ENCODE measurements at places on chromosomes 5 and 9.
A peak's percentile ranks its signal among the peaks of the same experiment; 100 is the strongest.

DNA sequence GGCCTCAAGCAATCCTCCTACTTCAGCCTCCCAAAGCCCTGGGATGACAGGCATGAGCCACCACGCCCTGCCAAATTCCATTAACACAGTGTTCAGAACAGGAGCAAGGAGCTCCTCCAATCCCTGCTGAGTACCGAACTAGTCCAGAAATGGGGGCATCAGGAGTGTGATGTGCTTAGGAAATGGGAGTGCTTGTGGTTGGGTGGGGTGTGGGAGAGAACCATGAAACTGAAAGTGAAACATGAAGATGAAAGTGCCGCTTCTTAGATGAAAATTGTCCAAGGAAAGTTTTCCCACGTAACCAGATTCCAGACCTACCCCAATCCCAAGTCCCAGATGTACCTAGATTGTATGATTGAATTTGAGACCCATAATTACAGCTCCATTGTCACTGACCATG, 16.7 kb upstream of the ZNF131 start:
- DNase-seq, result no peak

- no peak for DNase-seq
Observed at GRCh38 chr9:8558176-8558575, 758.6 kb upstream of the DMAC1 start.

- no peak for DNase-seq
Observed at GRCh38 chr9:21576331-21577189, 94.4 kb upstream of the IFNE start.

DNA sequence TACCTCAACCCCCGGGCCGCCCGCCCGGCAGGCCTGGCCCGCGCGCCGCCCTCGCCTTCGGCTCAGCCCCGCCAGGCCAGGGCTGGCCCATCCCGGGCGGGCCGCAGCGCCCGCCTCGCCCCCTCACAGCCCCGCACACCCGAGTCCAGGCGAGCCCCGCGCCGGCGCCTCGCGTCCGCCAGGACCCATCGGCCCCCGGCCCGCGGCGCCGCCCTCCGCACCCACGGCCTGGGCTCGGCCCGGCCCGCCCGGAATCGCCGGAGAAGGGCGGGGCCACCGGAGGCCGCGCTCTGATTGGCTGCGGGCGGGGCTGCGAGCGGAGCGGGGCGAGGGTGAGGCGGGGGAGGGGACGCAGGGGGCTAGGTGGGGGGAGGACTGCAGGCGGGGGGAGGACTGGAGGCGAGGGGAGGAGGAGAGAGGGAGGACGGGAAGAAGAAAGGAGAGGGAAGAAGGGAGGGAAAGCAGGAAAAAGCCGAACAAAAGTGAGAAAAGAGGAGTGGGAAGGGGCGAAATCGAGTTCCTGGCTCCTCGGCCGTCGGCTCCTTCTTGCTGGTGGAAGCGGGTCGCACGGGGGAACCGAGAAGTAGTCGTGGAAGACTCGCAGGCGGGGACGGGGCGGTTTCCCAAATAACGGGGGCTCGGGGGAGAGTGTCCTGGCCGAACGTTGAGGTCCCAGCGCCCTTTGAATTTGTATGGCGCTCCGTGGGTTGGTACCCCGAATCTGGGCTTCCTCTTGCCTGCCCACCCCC, 472 bp upstream of the UBTD2 start:
- peak; percentile 46 for DNase-seq

DNA sequence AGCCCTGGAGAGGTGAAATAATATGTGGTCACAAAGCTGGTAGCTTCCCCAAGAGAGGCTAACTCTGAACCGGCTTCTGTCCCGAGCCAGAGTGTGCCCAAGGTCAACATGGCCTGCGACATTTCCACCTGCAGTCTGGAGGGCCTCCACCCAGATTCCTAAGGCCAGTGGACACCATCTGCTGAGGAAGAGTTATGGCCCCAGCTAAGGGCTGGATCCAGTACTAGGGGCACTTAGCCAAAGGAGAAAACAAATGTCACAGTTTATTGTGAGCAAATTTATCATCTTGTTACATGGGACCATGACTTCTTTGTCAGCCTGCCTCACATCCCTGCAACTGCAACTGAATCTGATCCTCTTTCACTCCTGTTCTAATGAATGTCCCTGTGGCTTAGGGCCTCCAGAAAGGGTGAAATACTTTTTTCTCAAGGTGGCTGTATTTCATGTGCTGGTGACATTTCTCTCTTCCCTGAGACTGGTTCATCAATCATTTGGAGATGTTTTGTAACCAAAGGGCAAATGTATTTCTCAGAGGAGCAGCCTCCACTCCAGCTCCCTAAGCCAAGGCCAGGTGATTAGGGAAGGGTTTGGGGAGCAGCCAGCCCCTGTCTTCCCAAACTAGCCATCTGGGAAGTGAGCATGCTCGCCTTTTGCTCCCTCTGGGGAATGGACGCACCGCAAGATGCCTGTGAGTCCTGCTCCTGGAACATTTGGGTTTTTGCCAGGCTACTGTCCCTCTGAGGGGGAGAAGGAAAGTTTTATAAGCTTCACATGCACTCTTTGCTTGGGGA, 148.3 kb downstream of the CMYA5 start:
- no peak for DNase-seq

DNA sequence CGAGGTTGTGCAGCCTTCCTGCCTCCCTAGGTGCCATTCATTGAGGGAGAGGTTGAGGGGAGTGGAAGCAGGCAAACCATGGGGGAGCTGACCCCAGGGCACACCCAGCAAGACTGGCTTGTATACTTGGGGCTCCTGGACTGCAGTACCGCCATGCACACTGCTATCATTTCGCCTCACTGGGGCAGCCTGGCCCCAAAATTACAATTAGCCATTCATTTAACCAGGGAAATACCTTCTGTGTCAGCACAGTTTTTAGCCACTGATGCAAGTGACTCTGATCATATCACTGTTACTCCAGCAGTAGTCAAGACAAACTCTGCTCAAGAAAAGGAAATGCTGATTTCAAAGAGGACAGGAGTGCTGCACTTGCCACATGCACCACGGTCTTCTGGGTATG, 109.7 kb downstream of the TRIO start:
- no peak for DNase-seq

- DNase-seq, result no peak
Observed at GRCh38 chr9:88378317-88378716, 9.9 kb upstream of the SPIN1 start.

- DNase-seq, result no peak
Observed at GRCh38 chr5:102802708-102803458, 47.8 kb downstream of the PAM start.

GRCh38 chr5:170501931-170502330, 1.9 kb upstream of the KCNIP1 start:
- no peak for DNase-seq

DNA sequence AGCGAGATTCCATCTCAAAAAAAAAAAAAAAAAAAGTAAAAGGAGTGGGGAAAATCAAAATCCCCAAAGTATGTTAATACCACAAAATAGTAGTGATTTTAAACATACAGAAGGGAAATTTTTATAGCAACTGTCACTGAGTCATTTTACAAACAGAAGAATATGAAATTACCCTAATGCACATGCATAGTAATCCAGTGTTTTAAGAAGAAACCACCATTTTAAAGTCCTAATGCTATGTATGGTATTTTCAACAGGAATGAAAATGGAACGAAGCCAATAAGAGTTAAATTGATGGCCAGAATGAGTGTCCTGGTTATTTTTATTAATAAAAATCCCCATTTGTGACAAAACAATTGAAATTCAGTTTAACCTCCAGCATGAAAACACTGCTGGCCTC, 26.7 kb upstream of the NXNL2 start:
- DNase-seq, result no peak

GRCh38 chr5:2675548-2675947, 75.9 kb downstream of the IRX2 start:
- no peak for DNase-seq

- DNase-seq, result no peak
Observed at GRCh38 chr5:140083120-140083519, 30.8 kb upstream of the PURA start.

DNA sequence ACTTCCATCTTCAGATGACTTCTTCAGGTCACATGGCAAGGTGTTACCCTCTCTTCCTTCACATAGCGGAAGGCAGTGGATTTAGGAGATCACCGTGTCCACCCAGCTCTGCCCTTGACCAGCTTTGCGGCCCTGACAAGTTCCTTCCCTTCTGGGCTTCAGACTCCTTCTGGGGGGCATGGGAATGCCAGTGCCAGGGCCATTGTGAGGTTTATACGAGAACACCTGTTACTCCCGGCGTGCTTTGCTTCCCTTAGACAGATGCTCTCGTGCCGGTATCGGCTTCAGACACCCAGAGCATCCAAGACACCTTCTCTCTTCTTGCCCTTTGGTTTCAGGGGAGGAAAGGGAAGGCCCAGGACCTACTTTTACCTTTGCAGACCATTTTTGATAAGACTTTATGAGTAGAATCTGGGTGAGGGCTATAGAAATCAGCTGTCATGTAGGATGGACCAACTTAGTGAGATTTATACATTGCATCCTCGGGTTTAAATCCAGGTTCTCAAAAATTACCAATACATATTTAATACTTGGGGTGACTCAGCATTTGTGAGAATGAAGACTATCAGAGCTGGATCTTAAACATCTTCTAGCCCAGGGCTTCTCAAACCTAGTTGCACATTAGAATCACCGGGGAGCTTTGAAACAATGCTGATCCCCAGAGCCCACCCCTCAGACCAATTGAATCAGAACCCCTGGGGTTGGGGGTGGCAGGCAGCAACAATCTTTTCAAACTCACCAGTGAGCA, 138.2 kb downstream of the MVB12B start:
- DNase-seq, result no peak

DNA sequence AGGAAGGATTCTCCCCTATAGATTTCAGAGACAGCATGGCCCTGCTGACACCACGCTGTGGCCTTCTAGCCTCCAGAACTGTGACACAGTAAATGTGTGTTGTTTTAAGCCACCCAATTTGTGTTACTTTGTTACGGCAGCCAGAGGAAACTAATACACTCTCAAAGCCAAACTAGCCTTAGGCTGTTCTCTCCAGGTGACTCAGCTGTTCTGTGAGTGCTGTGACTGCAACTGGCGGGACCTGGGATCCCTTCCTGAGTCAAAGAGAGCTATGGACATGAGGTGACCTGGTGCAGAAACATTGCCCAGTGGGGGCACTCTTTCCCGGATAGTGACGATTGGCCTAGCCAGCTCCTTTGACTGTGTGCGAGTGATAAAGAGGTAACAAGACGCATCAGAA, 14.0 kb upstream of the MLANA start:
- DNase-seq, result no peak

GRCh38 chr9:135043345-135043744, 44.1 kb upstream of the OLFM1 start:
- DNase-seq, result no peak

DNA sequence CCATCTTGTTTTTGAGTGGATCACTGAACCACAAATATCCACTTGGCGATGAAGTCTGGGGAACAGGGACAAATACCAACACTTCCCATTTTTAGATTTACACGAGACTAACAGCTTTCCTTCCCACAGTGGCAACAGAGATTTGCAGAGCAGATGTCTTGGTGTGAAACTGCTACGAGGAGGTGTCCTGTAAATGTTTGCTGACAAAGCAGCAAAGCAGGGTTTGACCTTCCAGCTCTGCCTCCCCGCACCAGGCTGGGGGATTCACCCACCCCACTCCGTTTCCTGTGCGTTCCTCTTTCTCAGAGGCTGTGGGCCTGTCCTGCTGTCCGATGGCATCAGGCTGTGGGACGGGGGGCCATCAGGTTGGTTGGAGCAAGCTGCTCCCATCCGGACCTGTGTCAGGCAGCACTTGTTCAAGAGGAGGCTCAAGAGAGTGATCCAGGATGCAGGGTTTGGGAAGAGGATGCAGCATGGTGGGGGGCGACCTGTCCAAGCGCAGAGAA, 693 bp upstream of the RGS3 start:
- no peak for DNase-seq

- DNase-seq, result no peak
Observed at GRCh38 chr5:56402266-56403220, 169.4 kb upstream of the ANKRD55 start.

DNA sequence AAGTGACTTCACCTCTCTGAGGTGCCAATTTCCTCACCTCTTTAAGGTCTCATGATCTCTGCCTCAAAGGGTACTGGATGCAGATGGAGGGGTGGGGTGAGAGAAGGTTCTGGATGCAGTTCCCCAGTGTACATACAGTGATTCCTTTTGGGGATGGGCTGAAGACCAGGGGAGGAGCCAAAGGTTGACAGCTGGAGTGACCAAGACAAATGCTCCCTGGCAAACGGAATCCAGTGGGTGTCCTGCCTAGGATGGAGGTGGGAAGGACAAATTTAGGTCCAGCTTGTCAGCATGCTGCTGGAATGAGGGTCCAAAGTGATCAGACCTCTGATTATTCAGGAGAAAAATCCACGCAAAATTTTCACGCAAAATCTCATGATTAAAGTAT, 7.3 kb upstream of the LMX1B start:
- no peak for DNase-seq

DNA sequence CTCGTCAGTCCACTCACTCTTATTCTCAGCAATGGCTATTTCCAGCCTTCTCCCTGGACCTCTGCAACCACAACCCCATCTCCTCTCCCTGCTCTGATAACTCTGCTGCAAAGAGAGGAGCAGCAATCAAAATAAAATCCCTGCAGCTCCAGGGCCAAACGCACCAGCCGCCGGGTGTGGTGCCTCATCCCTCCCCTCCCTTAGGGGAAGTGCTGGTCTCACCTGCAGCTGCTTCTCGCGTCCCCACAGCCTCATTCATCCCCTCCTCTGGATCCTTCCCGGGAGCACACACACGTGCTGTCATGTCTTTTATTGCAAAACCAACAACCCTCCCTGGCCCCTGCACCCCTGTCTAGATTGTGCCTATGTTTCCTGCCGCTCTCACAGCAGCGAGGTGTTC, 77.8 kb downstream of the TENT4A start:
- DNase-seq, result no peak

GRCh38 chr5:143168921-143169810, 234.3 kb downstream of the NR3C1 start:
- no peak for DNase-seq

GRCh38 chr5:58718269-58718978, 135.5 kb downstream of the RAB3C start:
- DNase-seq, result no peak

DNA sequence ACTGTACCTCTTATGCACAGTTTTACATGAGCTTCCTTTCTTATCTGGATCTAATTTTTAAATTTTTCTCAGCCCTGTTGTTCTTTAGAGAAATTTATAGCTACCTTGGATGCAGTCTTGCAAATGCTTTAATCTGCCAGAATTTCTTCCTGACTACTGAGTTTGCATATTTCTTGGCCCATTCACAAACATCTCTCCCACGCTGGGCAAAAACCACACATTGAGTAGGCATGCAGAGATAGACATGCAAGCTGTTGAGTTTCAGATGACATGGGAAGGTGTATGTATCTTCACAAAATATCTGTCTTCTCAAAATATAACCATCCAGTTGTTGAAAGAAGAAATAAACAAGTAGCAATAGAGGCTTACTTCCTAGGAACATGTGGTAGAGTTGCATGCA, 101.2 kb downstream of the PARP8 start:
- no peak for DNase-seq

DNA sequence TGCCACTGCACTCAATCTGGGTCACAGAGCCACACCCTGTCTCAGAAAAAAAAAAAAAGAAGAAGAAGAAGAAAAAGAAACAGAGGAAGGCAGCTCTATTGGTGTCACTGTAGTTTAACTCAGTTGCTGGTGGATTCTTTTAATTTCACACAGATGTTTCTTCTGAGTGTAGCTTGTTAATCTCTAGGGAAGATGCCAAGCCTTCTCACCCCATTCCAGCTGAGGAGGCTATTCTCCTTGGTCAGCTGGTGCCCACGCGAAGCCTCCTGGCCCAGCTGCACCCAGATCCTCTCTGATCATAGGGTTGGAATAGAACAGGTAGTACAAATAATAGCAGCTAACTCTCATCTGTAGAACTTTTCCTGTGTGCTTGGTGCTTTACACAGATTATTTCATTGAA, 113.8 kb upstream of the SPRY4 start:
- no peak for DNase-seq

GRCh38 chr9:130530938-130531337, 48.4 kb upstream of the FUBP3 start:
- DNase-seq, result no peak
